Aorta (tissue), 5 donors: ENCODE measurements at places on chromosomes 11 and 22. TPM values are rescaled to one million over a fixed set of nuclear protein-coding genes. Genes with fewer than 3 reads are reported as not detected.
A peak's percentile ranks its signal among the peaks of the same experiment; 100 is the strongest.

DNA sequence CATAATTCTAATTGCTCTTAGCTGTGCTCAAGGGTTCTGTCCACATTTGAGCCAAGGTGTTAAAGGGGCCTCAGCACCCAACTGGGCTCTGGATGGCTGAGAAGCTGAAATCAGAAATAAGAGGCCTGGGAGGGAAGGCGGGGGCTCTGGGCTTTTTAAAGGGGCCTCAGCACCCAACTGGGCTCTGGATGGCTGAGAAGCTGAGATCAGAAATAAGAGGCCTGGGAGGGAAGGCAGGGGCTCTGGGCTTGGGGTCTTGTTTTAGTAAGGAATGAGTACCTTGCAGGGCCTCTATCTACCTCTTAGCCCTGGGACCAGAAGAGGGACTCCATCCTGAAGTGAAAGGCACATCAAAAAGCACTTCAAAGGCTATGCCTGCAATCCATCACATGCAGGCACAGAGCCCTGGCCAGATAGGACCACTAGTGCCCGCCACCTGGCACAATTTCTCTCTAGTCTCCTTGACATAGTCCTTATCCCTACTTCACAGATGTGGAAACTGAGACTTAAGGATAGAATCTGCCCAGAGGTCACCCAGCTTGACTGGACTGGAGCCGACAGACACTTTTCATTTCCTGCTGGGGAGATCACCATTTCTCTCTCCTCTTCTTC, 35.6 kb downstream of the DKK3 start:
- H3K27ac ChIP-seq = peak overlapping the region; percentile 98
- DNase-seq = no peak
- H3K4me1 ChIP-seq = peaks cover 11% of the 10 kb centered on the region
- no peaks in the 10 kb centered on the region for H3K36me3 ChIP-seq
- H3K27me3 ChIP-seq = no peaks in the 10 kb centered on the region

Gene TMEM151A
- total RNA-seq = 0.13 TPM

GRCh38 chr11:60858236-60858635, 2.5 kb upstream of the PTGDR2 start:
- DNase-seq = no peak
- H3K4me3 ChIP-seq = no peak overlapping the region
- no peaks in the 10 kb centered on the region for H3K4me1 ChIP-seq
- H3K36me3 ChIP-seq = no peaks in the 10 kb centered on the region

Gene TPBGL
- total RNA-seq = 0.36 TPM

Gene SPDYC
- not detected for total RNA-seq

Gene TENM4
- total RNA-seq = 4.7 TPM

GRCh38 chr11:79026803-79027445, 413.9 kb downstream of the TENM4 start:
- no peaks in the 10 kb centered on the region for H3K4me1 ChIP-seq
- no peak overlapping the region for H3K27ac ChIP-seq
- no peaks in the 10 kb centered on the region for H3K36me3 ChIP-seq
- DNase-seq = no peak
- H3K27me3 ChIP-seq = no peaks in the 10 kb centered on the region
